ENCODE measurements at places on chromosomes 2 and 18.

DNA sequence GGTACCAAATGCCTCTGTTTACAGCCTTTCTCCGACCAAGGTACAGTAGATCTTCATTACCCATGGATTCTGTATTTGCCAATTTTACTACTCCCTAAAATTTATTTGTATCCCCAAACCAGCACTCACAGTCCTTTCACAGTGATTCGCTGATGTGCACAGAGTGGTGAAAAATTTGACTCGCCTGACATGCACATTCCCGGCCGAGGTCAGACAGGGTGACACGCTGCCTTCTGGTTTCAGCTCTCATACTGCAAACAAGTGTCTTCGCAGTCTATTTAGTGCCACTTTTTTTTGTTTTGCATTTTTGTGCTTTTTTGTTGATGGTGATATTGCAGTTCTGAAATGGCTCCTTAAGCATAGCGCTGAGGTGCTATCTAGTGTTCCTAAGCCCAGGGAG, 71.0 kb downstream of the MAPK4 start:
- H3K4me1 ChIP-seq: peaks cover 41% of the 10 kb centered on the region
- no peaks in the 10 kb centered on the region for H3K36me3 ChIP-seq
- peak overlapping the region; percentile 82 for H3K27ac ChIP-seq
- DNase-seq: no peak
- H3K27me3 ChIP-seq: no peaks in the 10 kb centered on the region
- no peak overlapping the region for H3K4me3 ChIP-seq

DNA sequence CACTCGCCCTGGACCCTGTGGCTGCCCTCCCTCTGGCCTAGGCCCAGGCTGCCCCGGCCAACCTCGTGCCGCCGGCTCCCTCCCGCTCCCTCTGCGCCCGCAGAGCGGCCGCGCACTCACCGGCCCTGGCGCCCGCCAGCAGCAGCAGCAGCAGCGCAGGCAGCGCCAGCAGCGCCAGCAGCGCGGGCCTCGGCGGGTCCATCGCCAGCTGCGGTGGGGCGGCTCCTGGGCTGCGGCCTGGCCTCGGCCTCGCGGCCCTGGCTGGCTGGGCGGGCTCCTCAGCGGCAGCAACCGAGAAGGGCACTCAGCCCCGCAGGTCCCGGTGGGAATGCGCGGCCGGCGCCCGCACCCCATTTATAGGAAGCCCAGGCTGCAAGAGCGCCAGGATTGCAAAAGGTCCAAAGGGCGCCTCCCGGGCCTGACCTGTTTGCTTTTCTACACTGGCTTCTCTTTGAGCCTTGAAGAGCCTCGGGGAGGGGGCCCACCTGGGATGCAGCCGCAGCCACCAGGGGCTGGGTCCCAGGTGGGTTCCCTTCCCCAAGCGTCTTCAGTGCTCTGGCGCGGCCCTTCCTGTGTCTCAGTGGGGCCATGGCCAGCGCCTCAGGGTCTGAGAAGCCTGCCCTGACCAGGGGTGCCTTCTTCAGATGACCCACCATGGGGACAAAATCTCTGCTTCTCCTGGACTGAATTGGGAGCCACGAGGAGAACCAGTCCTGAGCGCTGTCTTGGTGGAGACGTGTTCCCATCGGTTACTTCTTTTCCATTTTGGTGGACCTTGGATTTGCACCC, at the start of gene APOB:
APOB (minus strand) TSS at position 330 of the 789 bp plus-strand sequence; CDS start at position 202, 128 bp downstream.
- H3K4me1 ChIP-seq: no peaks in the 10 kb centered on the region
- no peaks in the 10 kb centered on the region for H3K36me3 ChIP-seq
- H3K4me3 ChIP-seq: no peak within 1 kb of the TSS
- no peak for DNase-seq

GRCh38 chr2:28543316-28544035, 47.6 kb downstream of the PLB1 start:
- no peak overlapping the region for H3K27ac ChIP-seq
- DNase-seq: no peak
- H3K4me3 ChIP-seq: no peak overlapping the region
- no peaks in the 10 kb centered on the region for H3K27me3 ChIP-seq
- H3K4me1 ChIP-seq: peaks cover 14% of the 10 kb centered on the region

DNA sequence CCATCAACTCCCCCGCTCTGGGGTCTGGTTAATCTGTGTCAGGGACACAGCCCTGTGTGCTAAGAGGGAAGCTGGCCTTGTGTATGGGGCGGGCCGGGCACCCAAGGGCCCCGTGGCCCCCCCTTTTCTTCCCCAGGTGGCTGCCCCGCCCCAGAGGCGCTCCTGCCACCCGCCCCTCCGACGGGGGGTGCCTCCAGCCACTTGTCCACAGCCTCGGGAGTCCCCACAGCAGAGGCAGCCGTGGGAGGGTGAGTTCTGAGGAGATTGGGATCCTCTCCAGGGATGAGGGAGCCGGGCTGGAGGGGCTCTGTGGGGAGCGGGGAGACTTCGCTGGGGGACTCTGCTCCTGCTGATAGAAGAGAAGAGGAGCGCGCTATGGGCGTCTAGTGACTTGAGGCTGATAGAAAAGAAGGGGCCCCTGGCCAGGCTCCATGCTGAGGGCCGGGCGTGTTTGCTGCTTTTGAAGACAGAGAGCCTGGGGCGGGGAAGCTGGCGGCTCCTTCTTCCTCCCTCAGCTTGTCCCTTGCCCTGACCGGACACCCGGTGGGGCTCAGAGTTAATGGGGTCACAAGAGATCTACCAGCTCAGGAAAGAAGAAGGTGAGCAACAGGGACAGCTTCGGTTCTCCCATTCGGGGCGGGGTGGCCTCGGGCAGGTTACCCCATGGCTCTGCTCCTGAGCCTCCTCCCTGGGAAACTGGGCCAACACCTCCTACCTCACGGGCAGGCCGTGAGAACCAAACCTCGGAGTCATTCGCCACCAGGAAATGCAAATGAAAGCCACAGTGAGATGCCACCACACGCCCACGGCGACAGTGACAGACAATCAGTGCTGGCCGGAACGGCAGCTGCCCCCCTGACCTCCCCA, 89.4 kb upstream of the TAF1B start:
- DNase-seq: no peak
- H3K27me3 ChIP-seq: no peaks in the 10 kb centered on the region
- peaks cover 23% of the 10 kb centered on the region for H3K4me1 ChIP-seq

- DNase-seq: no peak
- no peak overlapping the region for H3K27ac ChIP-seq
- peak overlapping the region; percentile 83 for H3K4me3 ChIP-seq
- H3K4me1 ChIP-seq: peaks cover 4% of the 10 kb centered on the region
Observed at GRCh38 chr2:168458139-168458538, 2.1 kb downstream of the CERS6 start.

- peaks cover 3% of the 10 kb centered on the region for H3K4me1 ChIP-seq
- H3K27ac ChIP-seq: no peak within 1 kb of the TSS
- peak within 1 kb of the TSS; percentile 88 for H3K4me3 ChIP-seq
- no peaks in the 10 kb centered on the region for H3K27me3 ChIP-seq
- no peaks in the 10 kb centered on the region for H3K36me3 ChIP-seq
Observed at GRCh38 chr2:98935777-98936352, at the start of gene CRACDL. TSS of gene CRACDL (minus strand) at chr2:98936225. CDS start at chr2:98846800, 89,425 bp downstream.

DNA sequence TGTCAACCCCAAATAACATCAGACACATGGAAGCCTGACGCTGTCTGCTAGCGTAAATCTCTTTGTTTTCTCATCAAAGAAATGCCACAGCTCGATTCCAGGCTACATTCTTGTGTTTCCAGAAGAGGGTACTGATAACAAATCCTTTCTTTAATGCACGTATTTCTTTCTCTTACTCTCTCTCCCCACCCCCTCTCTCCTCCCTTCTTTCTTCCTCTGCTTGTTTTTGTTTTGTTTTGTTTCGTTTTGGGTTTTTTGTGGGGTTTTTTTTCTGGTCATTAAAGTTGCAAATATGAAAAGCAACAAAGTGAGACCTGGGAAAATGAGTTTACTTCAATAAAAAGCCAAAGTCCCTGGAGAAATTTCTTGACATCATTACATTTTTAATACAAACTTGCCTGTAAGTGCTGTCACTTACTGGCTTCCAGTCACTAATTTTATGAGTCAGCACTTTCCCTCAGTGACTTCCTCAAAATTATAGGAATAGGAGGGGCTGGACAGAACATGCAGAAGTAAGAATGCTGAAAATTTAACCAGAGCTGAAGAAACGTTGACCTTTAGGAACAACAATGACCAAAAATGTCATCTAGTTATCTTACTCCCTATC, 106.7 kb upstream of the NABP1 start:
- no peaks in the 10 kb centered on the region for H3K27me3 ChIP-seq
- peaks cover 27% of the 10 kb centered on the region for H3K4me1 ChIP-seq
- H3K36me3 ChIP-seq: no peaks in the 10 kb centered on the region

DNA sequence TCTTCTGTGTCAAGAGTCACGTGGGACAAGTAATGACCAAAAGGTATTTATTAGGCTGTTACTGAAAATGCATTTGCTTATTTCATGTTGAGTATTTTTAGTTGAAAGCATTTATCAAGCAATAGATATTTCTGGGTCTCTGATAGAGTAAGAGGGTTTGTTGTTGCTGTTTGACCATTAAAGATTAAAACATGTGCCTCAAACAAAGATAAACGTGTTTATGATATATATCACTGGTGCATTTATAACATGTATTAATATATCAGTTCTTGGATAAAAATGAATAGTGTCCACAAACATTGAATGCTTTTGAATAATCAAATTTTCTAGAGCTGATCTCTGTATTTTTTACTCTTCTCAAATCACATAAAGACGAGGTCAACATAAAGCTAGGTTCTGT, 467.7 kb downstream of the THSD7B start:
- H3K36me3 ChIP-seq: no peaks in the 10 kb centered on the region
- no peak overlapping the region for H3K27ac ChIP-seq
- no peak overlapping the region for H3K4me3 ChIP-seq
- DNase-seq: no peak

- no peak overlapping the region for H3K4me3 ChIP-seq
- H3K36me3 ChIP-seq: no peaks in the 10 kb centered on the region
- DNase-seq: no peak
- no peaks in the 10 kb centered on the region for H3K27me3 ChIP-seq
- peaks cover 10% of the 10 kb centered on the region for H3K4me1 ChIP-seq
Observed at GRCh38 chr2:164389411-164389810, 231.9 kb downstream of the GRB14 start.

GRCh38 chr2:174235680-174236079, 12.7 kb downstream of the OLA1 start:
- peaks cover 20% of the 10 kb centered on the region for H3K4me1 ChIP-seq
- H3K27ac ChIP-seq: peak overlapping the region; percentile 12
- no peak overlapping the region for H3K4me3 ChIP-seq
- no peaks in the 10 kb centered on the region for H3K27me3 ChIP-seq

DNA sequence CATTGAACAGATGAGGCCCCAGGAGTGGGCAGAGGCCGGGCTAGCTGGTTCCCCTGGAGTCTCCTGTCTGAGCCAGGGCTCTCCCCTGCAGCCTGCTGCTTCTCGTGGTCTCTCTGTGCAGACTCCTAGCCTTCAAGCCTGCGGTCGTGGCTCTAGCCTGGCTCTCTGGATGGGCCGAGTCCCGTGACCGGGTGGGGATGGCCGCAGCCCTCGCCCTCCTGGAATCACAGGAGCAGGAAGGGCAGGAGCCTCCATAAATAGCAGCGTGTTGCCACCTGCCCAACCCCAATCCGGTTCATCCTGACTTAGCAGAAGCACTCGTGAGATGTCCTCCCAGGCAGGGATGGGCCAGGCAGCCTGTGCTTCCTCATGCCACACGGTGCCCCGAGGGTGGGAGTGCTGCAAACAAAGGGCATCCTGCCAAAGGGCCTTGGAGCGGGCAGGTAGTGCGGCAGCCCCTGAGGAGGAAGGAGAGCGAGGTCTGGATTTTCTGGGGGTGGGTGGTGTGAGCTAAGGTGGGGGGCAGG, 43.9 kb downstream of the FOSL2 start:
- H3K27me3 ChIP-seq: no peaks in the 10 kb centered on the region
- no peak overlapping the region for H3K4me3 ChIP-seq
- DNase-seq: peak; percentile 92
- H3K27ac ChIP-seq: peak overlapping the region; percentile 85

- no peak overlapping the region for H3K27ac ChIP-seq
- no peak for DNase-seq
- no peaks in the 10 kb centered on the region for H3K36me3 ChIP-seq
- no peak overlapping the region for H3K4me3 ChIP-seq
- no peaks in the 10 kb centered on the region for H3K27me3 ChIP-seq
Observed at GRCh38 chr2:161952783-161953191, 121.2 kb downstream of the DPP4 start.

GRCh38 chr2:187058198-187058597, 209.2 kb upstream of the ZSWIM2 start:
- DNase-seq: no peak
- no peaks in the 10 kb centered on the region for H3K36me3 ChIP-seq
- H3K27ac ChIP-seq: no peak overlapping the region
- H3K4me3 ChIP-seq: no peak overlapping the region
- H3K4me1 ChIP-seq: no peaks in the 10 kb centered on the region

DNA sequence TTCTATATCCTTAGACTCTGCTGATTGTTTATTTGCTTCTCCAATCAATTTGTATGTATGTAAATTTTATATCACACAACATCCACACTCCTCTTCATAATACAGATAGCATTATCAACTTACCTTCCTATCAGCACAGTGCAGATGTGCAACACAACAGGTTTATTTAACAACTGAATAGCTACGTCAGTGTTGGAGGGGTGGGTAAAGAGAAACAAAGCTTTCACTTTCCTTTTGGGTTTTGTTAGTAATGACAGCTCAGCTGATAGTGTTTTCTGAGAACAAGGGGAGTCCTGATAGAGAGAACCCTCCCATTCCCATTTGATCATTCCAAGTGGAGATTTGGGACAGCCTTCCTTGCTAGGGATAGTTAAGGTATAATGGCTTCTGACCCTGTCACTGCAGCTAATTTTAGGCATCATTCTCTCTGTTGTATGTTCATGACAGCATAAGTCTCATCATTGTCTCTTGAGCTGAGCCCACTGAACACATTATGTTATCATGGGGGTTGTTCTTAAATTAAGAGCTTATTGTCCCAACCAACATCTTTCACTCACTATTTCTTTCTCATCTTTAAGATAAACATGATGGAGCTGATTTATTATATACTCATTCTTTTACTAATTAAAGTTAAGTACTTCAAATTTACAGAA, 227.7 kb downstream of the GPD2 start:
- DNase-seq: no peak
- H3K27me3 ChIP-seq: no peaks in the 10 kb centered on the region
- no peaks in the 10 kb centered on the region for H3K36me3 ChIP-seq
- H3K4me1 ChIP-seq: peaks cover 13% of the 10 kb centered on the region

- H3K4me3 ChIP-seq: no peak overlapping the region
- H3K27ac ChIP-seq: no peak overlapping the region
- no peak for DNase-seq
- H3K36me3 ChIP-seq: no peaks in the 10 kb centered on the region
Observed at GRCh38 chr18:21117409-21118131, 6.0 kb upstream of the ROCK1 start.

- H3K27me3 ChIP-seq: no peaks in the 10 kb centered on the region
- H3K4me1 ChIP-seq: peaks cover 38% of the 10 kb centered on the region
- peak; percentile 46 for DNase-seq
Observed at GRCh38 chr2:234964631-234965461, 13.0 kb downstream of the SH3BP4 start.

Data from RWPE2 (cell line).